Neural cell (in vitro differentiated cells): ENCODE measurements at places on chromosomes 16 and 17. TPM values are rescaled to one million over a fixed set of nuclear protein-coding genes. Genes with fewer than 3 reads are reported as not detected.

SLFN12L gene
- not detected in 2 replicates for polyA plus RNA-seq

KIF18B gene
- polyA plus RNA-seq: 0.10 and 0.26 TPM in 2 replicates

OR2C1 gene
- polyA plus RNA-seq: 0.22 TPM in 1 of 2 replicates, not detected in the other

RHBDL1 gene
- 7.2 and 10.8 TPM in 2 replicates for polyA plus RNA-seq

FNDC8 gene
- polyA plus RNA-seq: not detected in 2 replicates
